ENCODE measurements at places on chromosomes 3 and 15.

- no peak for DNase-seq
These were observed 4.6 kb downstream of the GLCE start for GRCh38 chr15:69164807-69165636.

DNA sequence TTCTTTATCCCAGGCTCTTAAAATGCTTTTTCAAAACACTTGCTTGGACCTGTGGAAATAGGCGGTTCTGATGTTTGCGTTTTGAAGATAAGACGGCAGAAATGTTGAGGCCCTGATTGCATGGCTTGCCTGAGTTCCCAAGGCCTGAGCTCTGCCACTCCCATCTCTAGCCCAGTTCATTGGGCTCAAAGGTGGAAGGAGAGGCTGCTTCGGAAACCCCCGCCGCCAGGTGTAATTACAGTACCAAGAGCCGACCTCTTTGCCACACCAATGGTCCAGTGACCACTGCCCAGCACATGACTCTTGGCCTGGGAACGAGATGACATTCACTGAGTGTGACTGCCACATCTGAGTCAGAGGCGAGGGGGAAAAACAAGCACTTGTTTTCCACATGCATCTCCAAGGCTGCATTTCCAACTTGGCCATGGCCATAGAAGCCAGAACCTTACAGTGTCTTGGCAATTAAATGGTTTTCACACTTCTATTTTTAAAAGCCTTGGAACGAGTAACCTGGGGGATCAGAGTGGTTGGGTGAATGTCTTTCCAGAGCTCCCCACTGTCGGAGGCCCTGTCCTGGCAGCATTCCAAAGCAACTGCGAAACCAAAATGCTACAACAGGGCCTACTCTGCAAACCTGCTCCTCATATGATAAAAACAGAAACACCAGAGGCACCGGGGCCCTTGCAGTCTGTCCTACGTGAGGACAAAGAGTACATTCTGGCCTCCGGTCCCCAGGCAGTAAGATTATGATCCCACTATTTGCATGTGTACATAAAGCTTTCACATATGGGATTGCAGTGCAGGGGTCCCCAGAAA lies 63.8 kb upstream of the CGNL1 start:
- no peak for DNase-seq

DNA sequence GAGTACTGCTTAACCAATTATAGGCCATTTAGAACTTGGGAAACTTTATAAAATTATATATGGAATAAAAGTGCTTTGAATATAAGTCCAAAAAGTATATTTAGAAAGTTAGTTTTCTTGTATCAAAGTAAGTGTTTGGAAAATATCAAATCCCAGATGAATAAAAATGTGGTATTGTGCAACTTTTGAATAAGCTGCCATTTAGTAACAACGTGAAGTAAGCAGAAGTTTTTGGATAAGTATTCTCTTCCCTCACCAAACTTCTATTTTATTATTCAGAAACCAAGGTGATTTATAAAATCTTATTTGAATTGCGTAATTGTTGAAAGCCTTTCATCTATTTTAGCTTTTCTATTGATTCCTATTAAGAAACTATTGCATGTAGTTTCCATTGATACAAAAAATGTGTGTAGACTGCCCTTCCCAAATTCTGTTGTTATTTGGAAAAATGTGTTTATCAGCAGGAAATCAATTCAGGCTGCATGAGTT lies 806.2 kb downstream of the NSUN3 start:
- DNase-seq = no peak

DNA sequence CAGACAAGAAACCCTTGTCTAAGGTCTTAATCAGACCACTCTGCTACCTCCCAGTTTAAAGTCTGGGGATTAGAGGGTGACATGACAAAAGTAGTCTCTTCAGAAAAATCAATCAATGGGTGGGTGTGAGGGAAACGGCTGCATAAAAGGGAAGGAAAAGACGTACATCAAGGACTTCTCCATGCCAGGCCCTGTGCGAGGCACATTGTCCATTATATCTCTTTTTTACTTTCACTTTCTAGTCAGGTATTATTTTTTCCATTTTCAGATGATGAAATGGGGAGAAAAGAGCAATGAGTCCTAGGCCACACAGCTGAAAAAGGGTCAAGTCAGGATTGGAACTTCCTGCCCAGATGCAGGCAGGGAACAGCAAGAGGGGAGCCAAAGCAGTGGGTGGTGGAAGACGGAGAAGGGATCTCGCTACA lies 4.6 kb upstream of the CX3CR1 start:
- DNase-seq = no peak

GRCh38 chr3:186411994-186412393 lies 50.0 kb upstream of the DGKG start:
- no peak for DNase-seq

DNA sequence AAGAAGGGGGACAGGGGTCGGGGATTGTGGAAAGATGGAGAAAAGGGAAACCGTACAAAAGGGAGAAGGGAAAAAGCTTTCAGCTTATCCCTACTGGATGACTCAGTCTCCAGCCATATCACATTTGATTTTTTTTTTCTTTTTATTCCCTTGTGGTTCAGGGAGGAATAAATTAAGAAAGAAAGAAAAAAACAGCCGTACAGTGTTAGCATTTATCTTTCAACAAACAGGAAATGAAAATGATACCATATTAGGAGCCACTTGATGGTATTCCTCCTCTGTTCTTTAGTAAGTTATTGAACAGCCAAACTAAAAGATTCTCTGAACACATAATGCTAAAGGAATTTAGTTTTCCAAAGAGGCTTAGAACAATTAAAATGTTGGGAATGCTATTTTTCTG lies 594.4 kb downstream of the FOXP1 start:
- DNase-seq = no peak

DNA sequence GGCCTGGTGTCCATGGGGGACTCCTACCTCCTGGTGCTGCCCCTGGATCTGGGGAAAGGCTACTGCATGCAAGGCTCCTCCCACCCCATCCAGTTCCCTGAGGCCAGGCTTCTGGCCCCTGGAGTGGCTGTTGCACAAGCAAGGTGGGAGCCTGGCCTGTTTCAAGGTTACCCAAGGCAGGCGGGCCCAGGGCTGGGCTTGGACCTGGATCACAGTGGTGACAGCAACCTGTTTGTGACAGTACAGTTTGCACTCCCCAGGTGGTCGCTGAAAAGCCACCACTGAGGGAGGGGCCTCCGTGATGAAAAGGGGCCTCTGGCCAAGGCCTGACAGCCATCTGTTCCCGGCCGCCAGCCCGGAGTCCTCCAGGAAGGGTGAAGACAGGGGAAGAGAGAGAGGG lies 14.4 kb upstream of the KY start:
- no peak for DNase-seq

DNA sequence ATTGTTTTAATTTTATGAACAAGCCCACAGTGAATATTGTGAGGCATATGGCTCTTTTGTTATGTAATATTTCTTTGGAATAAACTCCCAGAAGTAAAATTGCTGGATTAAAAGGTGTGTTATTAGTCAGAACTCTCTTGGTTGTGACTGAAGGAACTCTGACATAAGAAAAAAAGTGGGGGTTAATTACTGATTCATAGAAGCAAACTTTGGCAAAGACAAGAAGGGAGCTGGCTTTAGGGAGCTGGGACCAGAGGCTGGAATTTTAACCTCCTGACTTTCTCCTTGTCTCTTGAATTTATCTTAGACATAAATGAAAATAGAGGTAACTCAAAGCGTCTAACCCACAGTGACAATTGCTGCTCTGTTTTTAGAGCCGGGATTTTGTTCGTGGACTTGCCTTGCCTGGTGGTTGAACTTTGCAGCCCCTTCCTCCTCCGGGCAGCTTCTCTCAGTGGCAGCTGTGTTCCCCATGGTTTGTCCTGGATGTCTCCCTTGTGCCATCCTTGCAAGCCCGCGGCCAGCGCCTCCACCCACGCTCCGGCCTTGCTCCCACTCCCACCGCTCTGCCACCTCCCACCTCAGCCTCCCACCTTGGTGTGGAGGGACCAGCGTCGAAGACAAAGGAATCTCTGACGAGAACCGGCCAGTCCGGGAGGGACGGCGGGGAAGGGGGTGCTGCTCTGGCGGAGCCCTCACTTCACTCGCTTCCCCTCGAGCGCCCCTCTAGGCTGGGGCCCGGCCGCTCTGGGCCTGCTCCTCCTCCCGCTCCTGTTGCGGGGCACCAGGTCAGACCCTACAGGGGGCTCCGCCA lies 28.0 kb downstream of the ARHGAP31 start:
- no peak for DNase-seq

GRCh38 chr3:16841041-16841753 lies 43.6 kb upstream of the PLCL2 start:
- DNase-seq = no peak

DNA sequence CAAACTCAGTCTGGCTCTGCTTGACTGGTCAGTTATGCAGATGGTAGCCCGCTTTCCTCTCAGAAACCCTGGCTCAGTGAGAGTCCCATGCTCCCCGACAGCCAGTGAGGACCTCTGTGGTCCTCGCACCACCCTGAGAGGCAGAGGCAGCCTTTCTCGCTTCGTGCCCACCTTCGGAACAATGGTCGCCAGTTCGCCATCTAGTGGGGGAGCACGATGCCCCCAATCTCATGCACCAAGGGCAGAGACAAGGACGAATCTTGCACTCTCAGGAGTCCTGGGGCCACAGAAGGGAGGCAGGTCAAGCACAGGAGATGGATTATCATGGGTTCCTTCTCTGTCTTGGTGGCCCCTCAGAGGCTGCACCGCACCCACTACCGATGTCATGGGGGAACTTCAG lies 75.2 kb downstream of the RHCG start:
- DNase-seq = no peak

- DNase-seq = no peak
These were observed 11.8 kb downstream of the INO80 start for GRCh38 chr15:41104234-41104633.

DNA sequence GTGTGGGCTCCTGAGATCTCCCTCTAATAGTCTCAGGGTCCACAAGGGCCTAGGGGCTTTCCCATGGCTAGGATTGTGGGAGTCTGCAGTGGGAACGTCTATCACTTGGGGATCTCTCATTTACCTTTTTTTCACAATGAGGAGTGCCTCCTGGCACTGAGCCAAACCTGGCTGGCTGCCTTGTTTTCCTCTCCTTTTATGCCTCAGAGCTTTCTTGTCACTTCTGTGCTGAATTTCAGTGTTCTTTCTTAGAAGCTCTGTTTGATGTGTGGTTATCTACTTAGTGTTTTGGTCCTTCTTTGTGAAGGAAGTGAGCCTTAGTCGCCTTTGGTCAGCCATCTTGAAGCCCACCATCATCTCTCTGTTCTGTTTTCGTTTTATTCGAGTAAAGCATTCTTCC lies 33.9 kb downstream of the DOCK3 start:
- no peak for DNase-seq

GRCh38 chr3:173238091-173238490 lies 97.1 kb upstream of the SPATA16 start:
- no peak for DNase-seq

DNA sequence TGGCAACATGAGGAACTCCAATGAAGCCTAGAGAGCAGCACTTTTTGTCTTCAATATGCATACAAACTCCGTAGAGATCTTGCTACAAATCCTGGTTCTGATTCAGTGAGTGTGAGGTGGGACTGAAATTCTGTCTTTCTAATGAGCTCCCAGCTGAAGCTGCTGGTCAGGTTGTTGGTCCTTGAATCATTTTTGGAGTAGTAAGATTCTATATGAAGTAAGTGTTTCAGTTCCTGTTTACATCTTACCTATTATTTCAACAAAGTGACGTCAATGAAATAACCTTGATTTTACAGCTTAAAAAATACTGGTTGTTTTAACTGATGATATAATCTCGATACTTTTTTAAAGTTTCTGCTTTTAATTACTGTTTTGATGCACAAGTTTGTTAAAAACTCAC lies 33.9 kb downstream of the SHQ1 start:
- no peak for DNase-seq

DNA sequence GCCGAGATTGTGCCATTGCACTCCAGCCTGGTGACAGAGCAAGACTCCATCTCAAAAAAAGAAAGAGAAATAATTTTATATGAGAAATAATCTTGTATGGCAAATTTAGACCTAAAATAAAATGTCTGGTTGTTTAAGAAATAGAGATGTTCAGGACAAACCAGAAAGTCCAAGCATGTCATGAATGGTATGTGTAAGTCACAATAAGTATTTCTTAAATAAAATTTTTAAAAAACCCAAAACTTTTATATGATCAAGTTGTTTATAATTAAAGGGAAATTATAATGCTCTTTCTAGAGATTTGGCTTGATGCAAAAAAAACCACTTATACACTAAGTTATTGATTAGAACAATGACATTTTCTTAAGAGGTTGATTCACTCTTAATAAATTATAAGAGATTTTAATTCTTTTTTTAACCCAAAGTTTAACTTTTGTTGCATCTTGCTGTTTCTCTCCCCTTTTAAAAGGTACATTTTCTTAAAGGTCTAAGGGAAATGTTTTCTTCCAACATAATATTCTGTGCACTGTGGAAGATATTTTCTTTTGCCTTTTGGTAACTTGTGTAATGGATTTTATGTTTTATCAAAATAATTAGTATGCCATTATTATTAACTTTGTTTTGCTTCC lies 105.7 kb downstream of the RTP4 start:
- DNase-seq = no peak

GRCh38 chr3:30539772-30540171 lies 66.6 kb upstream of the TGFBR2 start:
- no peak for DNase-seq

- no peak for DNase-seq
These were observed 54.9 kb downstream of the DCUN1D1 start for GRCh38 chr3:182925330-182925943.

All from cortex of kidney (tissue), 1 donor.